NCI-H510A treated with DMSO at 0.1 percent for 48 hours (cell line): ENCODE measurements at places on chromosomes 11 and 22.

DNA sequence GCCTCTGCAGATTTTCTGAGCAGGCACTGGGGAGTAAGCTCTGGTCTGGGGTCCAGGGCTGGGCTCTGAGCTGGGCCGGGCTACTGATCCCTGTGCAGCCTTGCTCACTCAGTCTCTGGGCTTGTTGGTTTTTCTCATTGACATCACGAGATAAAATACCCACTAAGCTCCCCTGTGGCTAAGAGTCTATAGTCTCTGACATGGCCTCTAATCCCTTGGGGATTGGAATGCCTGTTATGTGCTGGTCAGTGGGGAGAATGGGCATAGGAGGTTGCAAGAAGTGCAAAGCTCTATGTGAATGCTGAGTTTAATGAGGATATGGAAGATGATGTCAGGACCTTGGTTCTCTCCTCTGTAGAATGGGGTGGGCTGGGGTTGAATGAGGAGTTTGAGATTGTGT is 23.3 kb downstream of the ELF5 start:
- DNase-seq = no peak

- DNase-seq = no peak
These were observed 2.1 kb downstream of the NRIP3 start for GRCh38 chr11:9001736-9002135.

DNA sequence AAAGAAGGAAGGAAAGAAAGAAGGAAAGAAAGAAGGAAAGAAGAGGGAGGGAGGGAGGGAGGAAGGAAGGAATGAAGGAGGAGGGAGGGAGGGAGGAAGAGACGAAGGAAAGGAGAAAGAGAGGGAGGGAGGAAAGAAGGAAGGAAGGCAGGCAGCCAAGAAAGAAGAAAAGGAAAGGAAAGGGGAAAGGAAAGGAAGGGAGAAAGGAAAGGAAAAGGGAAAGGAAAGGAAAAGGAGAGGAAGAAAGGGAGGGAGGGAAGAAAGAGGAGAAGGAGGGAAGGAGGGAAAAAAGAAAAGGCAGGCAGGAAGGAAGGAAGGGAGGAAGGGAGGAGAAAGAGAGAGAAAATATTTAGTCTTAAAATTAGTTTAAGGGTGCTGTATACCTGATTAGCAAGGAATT is 704.1 kb downstream of the LUZP2 start:
- DNase-seq = no peak

DNA sequence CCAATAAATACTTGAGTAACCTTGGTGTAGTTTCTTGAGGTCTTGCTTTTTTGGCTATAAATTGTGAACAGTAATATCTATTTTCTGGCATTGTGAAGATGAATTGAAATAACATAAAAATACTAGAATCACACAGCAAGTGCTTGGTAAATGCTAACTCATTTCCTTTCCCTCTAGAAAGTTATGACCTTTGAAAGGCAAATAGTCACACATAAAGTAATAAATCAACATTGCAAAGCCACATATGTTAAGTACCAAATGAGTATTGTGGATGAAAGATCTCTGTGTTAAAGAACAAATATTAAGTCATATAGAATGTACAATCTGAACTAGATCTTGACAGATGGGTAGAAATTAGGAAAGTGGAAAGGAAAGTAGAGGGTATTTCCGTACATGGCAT is 559.6 kb upstream of the CCDC90B start:
- no peak for DNase-seq

DNA sequence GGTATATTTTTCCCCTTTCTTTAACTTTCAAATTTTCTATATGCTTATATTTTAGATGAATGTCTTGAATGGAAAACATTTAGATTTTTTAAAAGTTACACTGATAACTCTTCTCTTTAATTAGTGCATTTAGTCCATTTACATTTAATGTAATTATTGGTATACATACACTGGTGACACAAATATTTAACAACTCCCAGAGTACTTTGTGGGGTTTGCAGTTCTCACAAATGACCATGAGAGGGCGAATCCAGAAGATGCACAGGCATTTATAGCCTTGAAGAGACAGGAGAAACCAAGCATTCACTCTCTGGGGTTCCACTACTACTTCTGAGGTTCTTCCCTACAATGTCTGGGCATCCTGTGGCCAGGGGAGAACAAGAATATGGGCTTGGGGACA is 125.1 kb downstream of the TIMP3 start:
- peak; percentile 3 for DNase-seq

GRCh38 chr11:75424396-75424795 is 8.6 kb downstream of the KLHL35 start:
- DNase-seq = no peak

DNA sequence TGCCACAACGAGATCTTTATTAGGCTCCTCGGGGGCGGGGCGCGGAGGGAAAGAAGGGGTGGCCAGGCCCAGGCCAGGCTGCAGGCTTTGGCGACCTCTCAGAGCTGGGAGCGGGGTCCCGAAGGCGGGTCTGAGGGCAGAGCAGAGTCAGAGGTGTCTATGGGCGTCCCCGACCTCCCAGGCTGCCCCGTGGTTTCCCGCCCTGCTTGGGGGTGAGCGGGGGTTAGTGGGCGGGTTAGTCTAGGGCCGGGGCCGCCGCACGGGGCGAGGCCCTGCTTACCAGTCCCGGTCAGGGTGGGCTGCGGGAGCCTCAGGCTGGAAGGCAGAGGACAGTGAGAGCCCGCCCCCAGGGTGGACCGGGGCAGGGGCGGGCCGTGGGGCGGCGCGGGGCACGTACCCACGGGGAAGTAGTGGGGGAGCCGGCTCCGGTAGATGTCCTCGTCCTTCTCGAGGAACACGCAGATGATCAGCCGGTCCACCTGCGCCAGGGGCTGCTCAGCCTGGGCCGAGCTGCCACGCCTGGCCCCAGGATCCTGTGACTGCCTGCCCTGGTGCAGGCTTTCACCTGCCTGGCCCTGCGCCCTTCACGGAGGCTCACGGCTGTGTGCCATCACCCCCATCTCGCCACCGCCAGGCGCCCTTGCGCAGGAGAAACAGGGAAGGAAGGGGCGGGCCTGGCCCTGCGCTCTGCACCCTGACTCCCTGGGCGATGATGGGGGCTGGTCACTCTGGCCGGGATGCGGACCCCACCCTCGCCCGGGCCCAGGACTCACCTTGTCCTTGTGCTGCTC is 12.5 kb downstream of the OTUB1 start:
- no peak for DNase-seq

DNA sequence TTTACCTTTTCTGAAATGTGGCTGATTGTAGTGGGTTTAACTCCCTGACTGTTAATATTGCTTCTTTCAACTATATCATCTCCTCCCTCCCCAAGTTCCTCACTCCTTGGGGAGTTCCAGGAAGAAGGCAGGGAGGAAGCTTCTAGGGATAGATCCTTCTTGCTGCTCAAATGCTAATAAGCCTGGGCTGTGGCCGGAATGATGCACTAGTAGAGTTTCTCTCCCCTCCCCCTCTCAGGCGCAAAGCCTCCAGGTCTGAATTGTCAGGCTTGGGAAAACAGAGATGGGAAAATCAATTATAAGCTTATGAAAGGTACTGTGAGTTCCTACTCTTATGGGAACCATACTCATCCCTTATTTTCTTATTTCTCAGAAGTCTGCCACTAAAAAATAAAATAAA is 30.8 kb downstream of the FEZ1 start:
- no peak for DNase-seq

DNA sequence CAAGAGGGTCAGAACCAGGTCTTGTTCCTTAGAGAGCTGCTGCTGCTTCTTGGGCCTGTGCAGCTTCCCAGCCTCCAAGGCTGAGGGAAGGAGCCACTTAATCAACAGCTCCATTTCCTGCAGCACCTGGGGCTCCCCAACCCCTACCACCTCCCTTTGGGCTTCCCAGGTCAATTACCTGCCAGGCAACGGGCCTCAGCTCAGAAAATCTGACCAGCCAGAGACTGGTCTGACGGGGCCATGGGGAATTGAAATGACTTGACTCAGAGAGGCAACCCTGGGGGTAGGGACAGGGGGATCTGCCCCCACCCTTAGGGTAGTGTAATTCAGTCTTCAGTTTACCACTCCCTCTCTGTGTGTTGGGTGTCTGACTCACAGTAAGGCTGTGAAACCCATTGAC is 4.7 kb upstream of the MAJIN start:
- DNase-seq = no peak

DNA sequence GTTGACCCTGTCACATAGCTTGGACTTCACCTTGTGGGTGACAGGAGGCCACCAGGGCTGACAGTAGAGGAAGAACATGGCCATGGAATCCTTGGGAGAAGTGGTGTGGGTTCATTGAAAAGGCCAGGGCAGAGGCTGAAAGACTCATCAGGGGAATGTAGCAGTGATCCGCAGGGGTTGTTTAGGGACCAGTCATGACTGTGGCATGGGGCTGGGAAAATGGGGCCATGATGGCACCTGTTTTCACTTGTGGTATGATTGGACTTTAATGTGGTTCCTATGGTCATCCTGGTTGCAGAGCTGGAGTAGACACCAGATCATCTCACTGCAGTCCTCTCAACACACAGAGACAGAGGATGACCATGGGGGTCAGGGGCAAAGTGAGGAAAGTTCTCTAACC is 66.7 kb upstream of the MYEOV start:
- DNase-seq = no peak

DNA sequence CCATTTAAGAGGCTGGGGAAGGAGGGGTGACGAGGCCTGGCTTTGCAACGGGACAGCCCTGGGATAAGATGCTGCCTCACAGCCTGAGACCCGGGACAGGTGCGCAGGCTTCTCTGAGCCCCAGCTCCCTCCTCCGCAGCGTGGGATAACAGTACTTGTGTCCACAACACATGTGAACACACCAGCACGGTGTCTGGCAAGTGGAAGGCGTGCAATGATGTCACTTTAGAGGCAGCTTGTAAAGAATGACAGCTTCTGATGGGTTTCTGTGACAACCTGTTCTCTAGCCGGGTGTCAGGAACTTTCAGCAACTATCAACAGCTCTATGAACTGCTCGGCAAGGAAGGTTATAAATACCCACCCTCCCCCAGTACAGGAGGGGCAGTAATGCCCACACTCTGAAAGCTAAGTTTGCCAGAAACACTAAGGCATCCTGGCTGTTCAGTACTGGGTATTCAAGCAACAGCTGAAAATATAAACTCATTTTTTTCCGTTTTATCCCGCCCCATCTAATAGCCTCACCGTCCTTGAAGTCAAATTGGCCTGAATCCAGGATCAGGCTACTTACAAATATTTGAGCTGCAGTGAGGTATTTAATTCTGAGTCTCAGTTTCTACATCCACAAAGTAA is 59.7 kb downstream of the MYH9 start:
- no peak for DNase-seq
